NCI-H2107 (cell line): ENCODE measurements at places on chromosomes 5 and 9.
A peak's percentile ranks its signal among the peaks of the same experiment; 100 is the strongest.

- peak; percentile 14 for DNase-seq
These were observed 624.1 kb downstream of the ISL1 start for GRCh38 chr5:52007230-52007858.

DNA sequence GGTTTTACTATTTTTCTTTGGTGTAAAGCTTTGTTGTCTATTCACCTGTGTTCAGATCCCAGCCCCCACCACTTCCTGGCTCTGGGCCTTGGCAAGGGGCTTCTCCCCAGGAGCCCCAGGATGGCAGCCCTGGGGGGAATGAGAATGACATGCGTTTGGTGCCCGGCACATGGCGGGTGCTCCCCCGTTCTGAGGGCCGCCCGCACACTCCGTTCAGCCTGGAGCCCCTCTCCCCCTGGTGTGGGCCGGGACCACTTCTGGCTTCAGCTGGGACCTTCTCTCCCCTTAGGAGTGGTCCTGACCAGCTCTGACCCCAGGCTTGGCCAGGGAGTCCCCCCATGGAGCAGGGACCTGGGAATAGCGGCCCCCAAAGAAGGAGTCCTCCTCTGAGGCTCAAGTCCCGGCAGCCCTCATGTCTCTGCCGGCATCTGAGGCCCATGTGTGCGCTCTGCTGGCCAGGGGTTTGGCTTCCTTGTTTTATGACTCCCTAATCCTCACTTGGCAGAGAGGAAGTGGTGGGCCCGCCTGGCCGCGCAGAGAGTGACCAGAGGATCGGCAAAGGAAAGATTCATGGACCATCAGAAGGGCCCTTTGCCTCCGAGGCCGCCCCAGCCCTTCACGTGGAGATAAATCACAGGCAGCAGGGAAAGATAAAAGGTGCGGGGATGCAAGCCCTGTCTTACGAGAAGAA is 57.0 kb upstream of the LMX1B start:
- no peak for DNase-seq

DNA sequence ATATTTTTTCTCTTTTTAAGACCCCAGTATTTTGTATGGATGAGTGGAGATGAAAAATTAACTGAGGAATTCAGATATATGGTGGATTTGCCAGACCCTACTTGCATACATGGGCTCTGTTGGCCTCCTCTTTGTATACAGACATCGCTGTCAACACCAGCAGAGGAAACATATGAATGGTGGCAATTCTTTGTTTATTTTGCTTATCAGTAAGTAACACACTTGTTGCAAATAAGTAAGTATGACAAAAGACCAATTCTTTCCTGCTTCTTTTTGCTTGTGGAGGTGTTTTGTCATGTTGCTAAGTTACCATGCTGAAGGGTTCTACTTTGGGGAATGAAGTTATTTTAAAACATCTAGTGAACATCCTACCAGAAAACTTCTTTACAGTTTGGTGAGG is 298.2 kb downstream of the KIF4B start:
- DNase-seq: no peak

DNA sequence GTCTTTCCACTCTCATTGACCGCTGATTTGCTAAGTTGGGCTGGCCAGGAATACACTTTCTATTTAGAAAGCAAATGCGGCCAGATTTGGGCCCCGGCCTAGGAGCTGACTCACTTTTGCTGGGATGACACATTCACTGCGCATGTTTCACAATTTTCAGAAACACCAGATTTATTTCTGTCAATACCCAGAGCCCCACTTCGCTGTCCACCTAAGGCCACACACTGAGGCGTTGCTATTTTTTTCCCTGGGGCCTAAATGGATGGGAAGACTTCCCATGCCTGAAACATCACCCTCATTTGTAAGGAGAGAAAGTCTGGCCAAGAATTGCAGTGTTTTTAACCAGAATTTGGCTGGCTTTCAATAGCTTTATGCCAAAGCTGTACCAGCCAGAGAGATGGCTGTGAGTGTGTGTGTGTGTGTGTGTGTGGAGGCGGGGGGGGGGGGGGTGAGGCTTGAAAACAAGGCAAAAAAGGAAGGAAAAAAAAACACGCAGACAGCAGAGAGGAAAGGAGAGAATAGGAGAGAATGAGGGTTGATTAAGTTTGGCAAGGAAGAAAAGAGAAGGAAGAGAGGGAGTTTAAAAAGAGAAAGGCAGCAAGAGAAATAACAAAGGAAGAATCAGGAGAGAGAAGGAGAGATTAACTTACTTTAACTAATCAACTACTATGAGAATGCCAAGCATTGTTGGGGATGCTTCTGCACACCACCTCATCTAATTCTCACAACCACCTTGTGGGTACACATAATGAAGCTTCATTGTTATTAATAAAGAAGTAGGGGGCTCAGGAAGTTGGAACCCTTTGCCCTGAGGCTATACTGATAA is 261.4 kb upstream of the KLF4 start:
- no peak for DNase-seq

DNA sequence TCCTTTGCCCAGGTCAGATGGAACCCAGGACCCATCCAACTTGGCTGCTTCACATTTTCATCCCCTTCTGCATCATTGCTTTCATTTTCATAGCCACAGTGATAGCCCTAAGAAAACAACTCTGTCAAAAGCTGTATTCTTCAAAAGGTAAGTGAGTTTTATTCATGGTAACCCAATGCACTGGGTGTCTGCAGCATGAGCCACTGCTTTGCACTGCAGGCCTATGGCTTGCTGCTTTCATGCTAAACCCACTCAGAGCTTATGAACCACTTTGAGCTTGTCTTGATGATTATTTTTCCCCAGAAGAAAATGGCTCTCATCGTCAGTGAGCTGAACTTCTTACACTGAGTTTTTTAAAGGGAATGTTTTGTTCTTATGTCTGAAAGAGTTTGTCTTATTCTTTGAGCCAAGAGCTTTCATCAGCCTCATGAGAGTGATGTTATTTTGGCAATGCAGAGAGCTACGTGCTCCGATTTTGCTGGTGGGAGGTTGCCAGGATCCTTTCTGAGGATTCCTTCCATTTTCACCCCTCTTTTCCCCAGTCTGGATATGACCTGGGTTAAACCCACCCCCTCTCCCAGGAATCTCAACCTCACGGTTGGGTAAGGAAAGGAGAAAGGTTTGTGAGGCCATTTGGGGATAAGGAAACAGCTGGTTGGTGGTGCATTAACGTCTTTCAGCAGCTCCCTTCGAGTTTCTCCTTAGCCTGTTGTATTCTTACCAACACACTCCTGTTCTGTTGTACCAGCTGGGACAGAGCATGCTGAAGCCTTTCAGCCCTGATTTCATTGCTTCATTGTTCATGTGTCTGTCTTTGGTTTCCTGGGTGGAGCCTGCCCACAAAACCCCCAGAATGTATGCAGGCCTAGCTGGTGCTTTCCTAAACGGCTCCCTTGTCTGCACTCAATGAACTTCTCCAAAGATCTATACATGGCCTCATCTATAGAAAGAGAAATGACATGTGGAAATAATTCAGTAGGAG is 47.6 kb downstream of the PDCD1LG2 start:
- no peak for DNase-seq

DNA sequence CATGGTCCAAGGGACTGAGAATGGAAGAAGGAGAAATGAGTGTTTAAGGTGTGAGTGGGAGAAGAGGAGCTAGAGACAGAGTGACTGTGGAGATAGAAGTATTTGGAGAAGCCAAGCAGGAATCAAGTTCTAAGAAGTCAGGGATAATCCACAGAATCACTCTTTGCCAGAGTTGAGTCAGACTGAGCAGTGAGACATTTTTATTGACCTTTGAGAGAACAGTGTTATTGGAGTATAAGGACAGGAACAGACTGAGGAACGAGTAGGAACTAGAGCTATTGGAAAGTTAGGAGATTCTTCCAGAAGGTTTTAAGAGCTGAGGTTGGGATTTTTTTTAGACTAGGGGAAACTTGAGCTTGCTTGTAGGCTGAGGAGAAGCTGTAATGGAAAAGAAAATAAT is 37.2 kb downstream of the RCL1 start:
- DNase-seq: no peak

- DNase-seq: no peak
These were observed 57.8 kb upstream of the NRARP start for GRCh38 chr9:137359850-137360249.

DNA sequence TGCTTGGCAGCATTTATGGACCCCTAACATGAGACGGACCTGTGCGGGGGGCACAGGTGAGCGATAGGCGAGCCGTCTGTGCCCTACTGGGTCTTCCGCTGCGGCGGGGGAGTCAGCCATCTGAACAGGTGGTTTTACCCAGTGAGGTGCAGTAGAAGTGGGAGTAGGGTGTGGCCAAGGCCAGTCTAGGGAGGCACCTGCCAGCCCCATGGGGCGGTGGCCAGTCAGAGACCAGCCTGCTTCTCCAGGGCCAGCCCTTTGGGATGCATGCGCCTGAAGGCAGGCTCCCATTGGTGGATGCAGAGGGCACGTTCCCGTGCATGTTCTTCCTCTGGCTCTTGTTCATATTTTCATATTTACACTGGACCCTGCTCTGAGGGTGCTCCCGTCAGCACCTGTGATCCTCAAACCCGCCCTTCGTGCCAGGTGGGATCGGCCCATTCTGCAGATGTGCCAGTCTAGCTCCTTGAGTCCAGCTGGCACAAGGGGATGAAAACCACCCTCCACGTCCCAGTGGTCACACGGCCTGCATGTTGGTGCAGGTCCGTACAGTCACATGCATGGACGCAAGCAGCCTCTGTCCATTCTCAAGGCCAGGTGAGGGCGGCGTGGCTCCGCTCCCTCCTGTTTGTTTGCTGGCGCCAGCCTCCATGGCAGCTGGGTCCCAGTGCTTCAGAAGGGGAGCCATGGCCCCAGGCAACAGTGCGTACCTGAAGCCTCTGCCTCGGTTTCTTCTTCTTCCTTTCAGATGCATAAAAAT is 9.0 kb downstream of the COL5A1 start:
- no peak for DNase-seq

DNA sequence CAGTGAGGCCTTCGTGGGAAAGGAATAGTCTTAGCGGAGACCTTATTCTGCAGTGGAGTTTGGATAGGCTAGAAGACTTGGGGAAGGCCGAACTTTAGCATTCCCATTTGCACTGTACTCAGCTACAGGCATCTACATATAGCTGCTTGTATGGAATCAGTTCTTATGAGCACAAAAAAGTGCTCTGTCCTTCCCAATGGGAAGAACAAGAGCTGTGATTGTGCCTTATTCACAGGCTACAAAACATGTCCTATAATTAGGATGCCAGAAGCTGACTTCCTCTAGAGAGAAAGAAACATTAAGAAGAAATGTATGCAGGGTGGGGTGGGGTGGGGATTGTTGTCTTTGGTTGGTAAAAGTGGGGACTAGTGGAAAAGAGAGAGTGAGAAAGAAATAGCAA is 154.7 kb downstream of the ATP10B start:
- no peak for DNase-seq

- no peak for DNase-seq
These were observed 40.2 kb downstream of the PDE6A start for GRCh38 chr5:149904293-149904886.

DNA sequence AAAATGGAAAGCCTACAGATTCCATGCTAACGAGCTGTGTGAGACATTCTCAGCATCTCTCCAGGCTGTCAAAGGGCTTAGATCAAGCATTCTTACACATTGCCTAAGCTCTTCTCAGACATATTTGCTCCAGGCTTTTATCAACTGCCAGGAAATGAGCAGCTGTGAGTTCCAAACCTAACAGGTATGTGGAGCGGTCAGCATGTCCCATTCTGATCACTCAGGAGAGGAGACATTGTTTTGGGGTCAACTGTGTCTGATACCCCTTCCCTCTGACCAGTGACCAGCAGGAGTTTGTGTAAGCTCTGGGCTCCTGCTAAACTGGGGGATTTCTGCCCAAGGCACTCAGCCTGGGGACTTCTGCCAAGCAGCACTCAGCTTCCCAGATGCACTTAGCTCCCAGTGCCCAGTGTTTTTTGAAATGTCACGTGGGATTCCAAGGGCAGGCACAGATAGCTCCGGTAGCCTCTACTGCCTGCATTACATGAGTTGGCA is 229.1 kb downstream of the SEC61B start:
- no peak for DNase-seq

GRCh38 chr5:73189871-73190376 is 16.9 kb downstream of the TMEM174 start:
- no peak for DNase-seq

DNA sequence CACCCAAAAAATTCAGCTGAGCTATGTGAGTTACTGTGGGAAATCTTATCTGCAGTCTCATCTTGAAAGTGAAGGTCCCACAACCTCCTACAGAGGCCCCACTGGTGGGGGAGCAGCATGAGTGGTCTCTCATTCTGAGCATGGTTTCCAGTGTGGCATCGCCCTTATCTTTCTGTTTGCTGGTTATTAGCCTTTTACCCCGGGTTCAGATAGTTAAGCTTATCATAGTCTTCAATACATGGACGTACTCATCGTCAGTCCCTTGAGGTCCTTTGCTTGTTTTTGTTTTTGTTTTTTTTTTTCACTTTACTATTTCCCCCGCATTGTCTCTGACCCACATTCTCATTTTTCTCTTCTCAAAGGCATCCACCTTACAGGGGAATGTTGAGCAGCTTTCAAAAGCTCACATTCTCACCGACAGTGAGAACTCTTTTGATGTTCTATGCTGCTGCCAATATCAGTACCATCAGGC is 7.7 kb upstream of the HAVCR2 start:
- no peak for DNase-seq

GRCh38 chr5:172901012-172901780 is 58.0 kb upstream of the RPL26L1 start:
- DNase-seq: no peak

- no peak for DNase-seq
These were observed 41.4 kb upstream of the LRRC14B start for GRCh38 chr5:149745-150485.
